ENCODE measurements at places on chromosomes 3 and 15.

- no peak for DNase-seq
Observed at GRCh38 chr15:33724321-33725036, 243.8 kb upstream of the CHRM5 start.

- no peak for DNase-seq
Observed at GRCh38 chr15:71630475-71630809, 179.9 kb upstream of the NR2E3 start.

GRCh38 chr3:74617776-74618175 is 3.3 kb upstream of the CNTN3 start:
- no peak for DNase-seq

GRCh38 chr15:50222181-50222580 is 40.2 kb downstream of the SLC27A2 start:
- DNase-seq, result no peak

DNA sequence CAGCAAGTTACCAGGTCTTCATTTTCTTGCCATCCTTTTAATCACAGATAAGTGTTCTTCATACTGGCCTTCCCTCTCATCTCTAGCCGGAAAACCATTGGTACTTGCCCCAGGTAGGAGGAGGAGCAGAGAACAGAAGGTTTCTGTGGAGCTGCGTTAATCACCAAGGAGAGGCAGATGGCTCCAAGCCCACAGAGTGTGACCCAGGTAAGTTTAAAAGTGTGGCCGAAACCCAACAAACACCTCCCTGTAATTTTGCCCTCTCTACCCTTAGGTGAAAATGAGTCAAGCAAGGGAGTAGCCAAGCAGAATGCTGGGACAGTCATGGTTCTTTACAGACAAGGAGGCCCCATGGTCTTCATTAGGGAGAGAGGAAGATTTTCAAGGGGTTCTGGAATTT is 37.3 kb downstream of the NFKBIZ start:
- DNase-seq, result no peak

DNA sequence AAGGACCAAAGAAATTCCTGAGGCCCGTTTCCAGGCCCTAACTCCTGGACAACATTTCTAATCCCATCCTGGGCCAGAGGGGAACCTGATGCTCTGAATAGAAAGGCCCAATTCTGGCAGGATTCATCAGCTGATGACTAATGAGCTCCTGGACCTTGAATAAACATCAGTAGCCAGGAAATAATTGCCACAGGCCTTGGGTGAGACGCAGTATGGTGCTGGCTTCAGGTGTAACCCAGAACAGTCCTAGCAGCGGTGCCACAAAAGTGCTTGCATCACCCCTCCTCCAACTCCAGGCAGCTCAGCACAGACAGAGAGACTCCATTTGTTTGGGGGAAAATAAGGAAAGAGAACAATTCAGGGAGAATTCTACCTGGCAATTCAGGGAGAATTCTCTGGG is 184.7 kb upstream of the POU1F1 start:
- no peak for DNase-seq

DNA sequence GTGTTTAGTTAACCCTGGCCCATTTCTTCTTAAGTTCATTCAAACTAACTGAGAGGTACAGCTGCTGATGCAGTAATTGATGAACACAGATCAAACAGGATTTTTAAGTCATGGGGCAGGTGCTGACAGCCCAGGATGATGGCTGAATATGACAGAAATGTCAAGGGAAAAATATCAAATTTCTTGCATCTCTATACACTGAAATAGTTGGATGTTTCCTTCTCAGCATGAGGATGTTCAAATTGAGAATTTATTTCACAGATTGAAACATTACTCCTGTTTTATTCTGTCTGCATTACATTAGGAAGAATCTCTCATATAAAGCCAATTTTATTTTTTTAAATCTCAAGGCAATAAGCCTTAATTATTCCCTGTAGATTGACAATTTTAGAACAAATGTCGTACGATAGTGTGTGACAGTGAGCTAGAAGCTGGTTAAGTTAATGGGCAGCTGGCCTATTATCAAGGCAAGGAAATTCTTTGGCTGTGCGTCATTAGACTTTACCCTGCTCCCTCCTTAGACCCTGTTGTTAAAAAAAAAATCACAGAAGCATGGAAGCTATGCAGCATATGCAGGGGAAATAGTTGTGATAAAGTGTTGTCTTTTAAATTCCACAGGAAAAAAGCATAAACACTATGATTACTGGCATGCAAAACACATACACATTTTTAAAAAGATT is 183.8 kb upstream of the KCNMB2 start:
- DNase-seq, result peak; percentile 26

- DNase-seq, result no peak
Observed at GRCh38 chr15:78540871-78541743, 863 bp downstream of the PSMA4 start.

All from NCI-H510A treated with DMSO at 0.1 percent for 48 hours (cell line).